NCI-H1092 treated with DMSO at 0.1 percent for 48 hours (cell line): ENCODE measurements at places on chromosomes 11 and 22.

GRCh38 chr11:57680552-57680874, 12.6 kb downstream of the ZDHHC5 start:
- no peak for DNase-seq

GRCh38 chr11:44509296-44509695, 56.2 kb upstream of the CD82 start:
- no peak for DNase-seq

DNA sequence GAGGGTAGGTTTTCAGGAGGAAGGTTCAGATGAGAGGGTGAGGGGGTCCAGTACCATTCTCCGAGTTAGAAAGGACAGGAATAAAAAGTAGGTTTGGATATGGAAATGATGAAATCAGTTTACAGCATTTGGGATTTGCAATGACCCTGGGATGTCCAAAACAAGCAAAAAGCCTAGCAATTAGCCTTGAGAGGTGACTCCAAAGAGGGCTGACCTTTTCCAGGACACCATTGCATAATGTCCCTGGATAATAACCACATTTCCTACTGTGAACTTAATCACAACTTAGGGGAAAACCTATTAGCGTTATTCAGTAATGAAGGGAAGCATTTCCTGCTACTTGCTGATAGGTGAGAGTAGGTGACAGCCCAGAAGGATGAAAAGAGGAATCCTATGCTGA, 101.4 kb upstream of the ARHGAP42 start:
- no peak for DNase-seq

GRCh38 chr22:30879415-30879797, 89.2 kb downstream of the MORC2 start:
- DNase-seq = no peak

DNA sequence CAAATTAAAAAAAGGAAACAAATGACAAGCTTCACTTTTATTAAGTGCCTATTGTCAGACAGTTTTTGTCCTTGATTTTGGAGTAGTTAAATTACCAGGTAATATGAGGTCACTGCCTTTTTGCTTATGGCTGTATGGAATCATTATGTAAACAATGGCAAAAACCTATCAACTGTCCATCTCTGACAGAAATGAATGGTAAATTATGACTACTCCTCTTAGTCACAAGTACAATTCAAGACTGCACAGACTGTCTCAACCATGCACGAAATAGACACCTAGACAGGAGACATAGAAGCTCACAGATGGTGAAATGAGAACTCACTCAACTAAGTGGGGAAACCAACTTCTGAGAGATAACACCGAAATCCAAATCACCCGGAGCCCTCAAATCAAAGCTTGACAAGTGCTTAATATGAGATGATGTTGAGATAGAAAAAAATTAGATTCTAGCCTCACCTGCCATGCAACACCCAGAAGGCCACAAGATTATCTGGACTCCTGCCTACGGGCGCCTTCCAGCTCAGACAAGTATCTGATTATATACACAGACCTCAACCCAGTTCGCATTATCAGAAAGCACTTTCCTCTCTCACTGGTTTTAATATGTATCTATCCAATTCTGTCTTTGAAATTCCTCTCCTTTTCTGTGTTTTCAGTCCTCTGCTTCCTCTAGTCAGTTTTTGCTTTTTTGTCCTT, 199.3 kb downstream of the CADM1 start:
- DNase-seq = no peak
